ENCODE measurements at places on chromosomes 16 and 17. TPM values are rescaled to one million over a fixed set of nuclear protein-coding genes. Genes with fewer than 3 reads are reported as not detected.

DGKE gene
- 8.6 TPM for total RNA-seq

CRISPLD2 gene
- 31.3 TPM for total RNA-seq

EPN3 gene
- total RNA-seq = 1.3 TPM

CETP gene
- 0.71 TPM for total RNA-seq

SEPTIN12 gene
- total RNA-seq = not detected

ABCA5 gene
- total RNA-seq = 76.3 TPM

PRRT2 gene
- 6.5 TPM for total RNA-seq

KRT13 gene
- 11.6 TPM for total RNA-seq

KRT31 gene
- not detected for total RNA-seq

GRCh38 chr16:78189121-78189520 lies 89.7 kb downstream of the WWOX start:
- DNase-seq = no peak

DNA sequence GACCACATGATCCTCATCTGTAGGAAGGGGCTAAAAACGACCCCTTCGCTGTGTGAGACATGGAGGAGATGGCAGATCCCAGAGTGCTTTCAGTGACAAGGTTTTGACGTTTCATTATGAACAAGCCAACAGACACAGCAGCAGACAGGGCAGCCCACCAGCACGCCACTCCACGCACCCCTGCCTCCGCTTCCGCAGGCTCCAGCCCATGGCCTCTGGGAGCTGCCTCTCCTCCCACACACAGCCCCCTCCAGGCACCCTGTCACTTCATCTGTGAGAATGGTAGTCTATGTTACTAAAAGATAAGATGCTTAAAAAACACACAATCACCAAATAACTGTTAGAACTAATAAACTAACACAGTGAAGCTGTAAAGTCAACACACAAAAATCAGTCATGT lies 12.3 kb upstream of the ADCY7 start:
- DNase-seq = no peak

DNA sequence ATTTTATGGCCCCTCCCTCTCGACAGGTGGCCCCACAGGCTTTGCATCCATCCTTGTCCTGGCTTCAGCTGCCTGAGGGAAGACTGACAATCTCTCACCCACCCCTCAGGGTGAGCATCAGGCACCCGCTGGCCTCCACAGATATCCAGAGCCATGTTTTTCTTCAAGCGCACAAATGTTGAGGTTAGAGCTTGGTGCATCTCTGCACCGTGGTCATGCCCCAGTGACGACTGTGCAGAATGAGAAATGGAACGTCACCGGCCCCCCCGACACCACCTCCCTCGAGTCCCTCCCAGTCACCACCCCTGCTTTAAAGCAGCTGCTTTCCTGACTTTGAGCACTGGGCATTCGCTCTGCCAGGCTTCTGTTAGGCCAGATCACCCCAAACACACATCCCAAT lies 19.8 kb upstream of the TIMP2 start:
- DNase-seq = no peak

- DNase-seq = no peak
Measured at GRCh38 chr17:74824961-74825627, 34.6 kb downstream of the GRIN2C start.

GRCh38 chr16:54326266-54326662 lies 39.7 kb upstream of the IRX3 start:
- no peak for DNase-seq

DNA sequence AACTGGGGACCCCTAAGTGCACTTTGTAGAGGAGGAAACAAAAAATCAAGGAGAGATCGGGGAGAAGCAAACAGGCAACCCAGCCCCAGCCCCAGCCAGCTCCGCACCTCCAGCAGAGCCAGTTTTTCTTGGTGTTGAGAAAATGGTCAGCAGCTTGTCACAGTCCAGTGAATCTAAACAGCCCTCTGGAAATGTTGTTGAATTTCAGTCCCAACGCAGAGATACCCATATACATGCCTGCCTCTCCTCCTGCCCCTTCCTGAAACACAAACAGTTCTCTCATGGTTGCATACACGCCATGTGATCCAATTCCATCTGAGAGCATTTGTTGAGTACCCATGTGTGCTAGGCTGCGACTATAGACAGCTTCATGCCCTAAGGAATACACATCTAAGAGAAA lies 42.4 kb upstream of the LHX1 start:
- DNase-seq = no peak

DNA sequence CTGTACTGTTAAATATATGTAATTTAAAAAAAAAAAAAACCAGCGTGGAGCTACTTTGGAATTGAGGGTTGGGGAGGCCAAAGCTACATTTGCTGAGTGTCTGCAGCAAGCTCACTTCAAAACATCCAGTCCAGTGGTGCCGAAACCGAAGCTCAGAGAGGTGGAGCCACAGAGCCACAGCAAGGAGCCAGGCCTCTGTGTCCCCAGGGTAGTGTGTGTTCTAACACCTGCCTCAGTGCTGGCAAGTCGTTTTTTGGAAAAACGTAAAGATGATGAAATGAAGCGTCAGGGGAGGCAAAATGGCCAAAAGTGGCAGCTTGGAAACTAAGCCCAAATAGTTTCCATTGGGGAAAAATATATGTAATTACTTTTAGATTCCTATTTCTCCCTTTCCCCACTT lies 36.1 kb upstream of the MRC2 start:
- DNase-seq = no peak

DNA sequence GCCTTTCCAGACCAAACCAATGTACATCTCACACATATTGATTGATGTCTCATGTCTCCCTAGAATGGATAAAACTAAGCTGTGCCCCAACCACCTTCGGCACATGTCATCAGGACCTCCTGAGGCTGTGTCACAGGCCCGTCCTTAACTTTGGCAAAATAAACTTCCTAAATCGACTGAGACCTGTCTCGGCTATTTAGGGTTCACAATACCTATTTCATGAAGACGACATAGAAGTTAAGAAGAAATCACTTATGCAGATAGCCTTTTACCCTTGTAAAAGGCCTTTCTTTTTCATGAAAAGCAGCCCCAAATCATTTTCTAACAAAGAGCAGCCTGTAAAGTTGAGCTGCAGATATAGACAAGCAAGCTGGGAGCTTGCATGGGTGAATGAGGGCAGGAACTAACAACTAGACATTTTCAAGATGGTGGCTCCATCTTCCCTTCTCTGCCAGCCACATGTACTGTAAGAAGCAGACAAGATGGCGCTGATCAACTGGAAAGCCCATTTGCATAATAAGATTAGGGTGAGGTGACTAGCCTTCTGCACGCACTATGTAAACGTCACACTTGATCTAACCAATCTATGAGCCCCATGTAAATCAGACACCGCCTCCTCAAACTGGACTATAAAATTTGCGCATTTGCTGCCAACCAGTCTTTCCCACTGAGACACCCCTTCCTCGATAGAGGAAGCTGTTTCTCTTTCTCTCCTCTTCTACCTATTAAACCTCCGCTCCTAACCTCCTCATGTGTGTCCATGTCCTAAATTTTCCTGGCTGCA lies 4.7 kb upstream of the KDM8 start:
- no peak for DNase-seq

- no peak for DNase-seq
Measured at GRCh38 chr16:75279305-75279704, 27.9 kb upstream of the BCAR1 start.

- DNase-seq = peak; percentile 72
Measured at GRCh38 chr16:84970447-84971127, 40.7 kb downstream of the ZDHHC7 start.

GRCh38 chr16:6611535-6611934 lies 721.1 kb upstream of the RBFOX1 start:
- no peak for DNase-seq

- no peak for DNase-seq
Measured at GRCh38 chr16:89446136-89446974, 44.0 kb downstream of the ANKRD11 start.

DNA sequence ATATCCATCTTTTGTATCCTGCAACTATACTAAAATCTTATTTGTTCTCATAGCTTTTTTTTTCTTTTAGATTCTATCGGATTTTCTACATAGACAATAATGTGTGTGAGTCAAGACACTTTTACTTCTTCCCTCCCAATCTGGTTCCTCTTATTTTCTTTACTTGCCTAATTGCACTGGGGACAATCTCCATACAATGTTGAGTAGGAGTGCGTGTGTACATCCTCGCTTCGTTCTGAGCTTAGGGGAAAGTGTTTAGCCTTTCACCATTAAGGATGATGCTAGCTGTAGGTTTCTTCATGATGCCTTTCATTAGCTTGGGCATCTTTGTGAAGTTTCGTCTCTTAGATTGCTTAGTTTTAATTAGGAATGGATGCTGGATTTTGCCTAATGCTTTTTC lies 2.9 kb downstream of the SPATA32 start:
- DNase-seq = no peak

DNA sequence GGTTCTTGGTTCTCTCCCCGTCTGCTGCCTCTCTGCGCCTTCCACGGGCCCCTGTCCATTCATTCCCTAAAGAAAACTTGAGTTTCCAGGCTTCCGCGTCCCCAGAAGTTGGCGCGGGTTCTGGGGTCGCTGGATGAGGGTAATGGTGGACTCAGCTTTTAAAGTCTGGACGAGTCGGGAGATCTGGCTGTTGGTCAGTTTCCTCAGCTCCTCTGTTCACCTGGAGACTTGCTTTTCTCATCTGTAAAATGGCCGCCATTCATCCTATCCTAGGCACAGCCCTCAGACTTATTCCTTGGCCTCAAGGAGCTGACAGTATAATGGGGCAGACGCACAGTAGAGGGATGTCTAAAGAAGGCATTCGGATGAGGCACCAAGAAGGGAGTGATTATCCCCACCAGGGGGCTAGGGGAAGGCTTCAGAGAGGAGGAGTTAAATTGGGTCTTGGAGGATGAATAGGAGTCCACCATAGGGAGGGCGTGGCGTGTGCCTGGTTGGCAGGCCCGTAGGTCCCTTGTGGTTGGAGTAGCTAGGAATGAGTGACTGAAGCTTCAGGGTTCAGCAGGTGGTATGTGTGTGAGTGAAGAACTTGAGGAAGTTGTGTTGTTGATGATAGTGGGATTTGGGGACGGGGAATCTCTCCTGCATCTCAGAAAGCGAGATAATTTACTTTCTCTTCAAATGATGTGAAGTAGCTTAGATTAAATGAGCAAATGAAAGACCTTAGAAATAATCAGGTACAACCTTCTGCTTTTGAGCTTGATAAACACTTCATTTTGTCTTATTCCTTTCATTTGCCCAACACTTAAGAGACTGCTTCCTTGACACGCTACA lies 652 bp downstream of the VPS35L start:
- DNase-seq = peak; percentile 28

DNA sequence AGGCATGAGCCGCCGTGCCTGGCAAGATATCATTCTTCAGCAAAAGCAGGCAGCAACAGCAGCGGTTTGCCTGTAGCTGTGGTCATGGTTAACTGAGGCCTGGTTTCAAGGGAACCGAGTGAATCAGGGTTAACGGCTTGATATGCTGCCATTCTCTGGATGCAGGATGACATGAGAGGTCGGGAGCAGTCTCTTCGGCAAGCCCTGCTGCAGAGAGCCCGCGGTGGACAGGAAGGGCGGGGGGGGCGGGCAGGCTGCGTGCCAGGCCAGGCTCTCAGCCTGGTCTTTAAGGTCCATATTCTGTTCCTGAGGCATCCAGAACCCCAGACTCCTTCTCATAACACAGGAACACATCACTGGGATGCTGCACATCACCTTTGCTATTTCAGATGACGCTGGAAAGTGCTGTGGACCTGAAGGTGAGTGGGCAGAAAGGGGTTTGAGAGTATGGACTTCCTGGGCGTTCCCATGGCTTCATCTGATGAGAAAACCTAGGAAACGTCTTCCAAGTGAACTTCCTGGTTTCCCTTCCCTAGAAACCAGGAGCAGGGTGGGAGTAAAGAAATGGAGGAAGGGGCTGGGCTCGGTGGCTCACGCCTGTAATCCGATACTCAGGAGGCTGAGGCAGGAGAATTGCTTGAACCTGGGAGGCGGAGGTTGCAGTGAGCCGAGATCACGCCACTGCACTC lies 165.6 kb upstream of the RPH3AL start:
- DNase-seq = no peak

GRCh38 chr16:24308200-24308599 lies 52.1 kb downstream of the CACNG3 start:
- no peak for DNase-seq

- no peak for DNase-seq
Measured at GRCh38 chr17:17668775-17669579, 12.3 kb upstream of the RAI1 start.

GRCh38 chr17:72737151-72737690 lies 355.3 kb downstream of the SLC39A11 start:
- no peak for DNase-seq

- DNase-seq = no peak
Measured at GRCh38 chr17:7282752-7283321, 1.3 kb downstream of the SLC2A4 start.

DNA sequence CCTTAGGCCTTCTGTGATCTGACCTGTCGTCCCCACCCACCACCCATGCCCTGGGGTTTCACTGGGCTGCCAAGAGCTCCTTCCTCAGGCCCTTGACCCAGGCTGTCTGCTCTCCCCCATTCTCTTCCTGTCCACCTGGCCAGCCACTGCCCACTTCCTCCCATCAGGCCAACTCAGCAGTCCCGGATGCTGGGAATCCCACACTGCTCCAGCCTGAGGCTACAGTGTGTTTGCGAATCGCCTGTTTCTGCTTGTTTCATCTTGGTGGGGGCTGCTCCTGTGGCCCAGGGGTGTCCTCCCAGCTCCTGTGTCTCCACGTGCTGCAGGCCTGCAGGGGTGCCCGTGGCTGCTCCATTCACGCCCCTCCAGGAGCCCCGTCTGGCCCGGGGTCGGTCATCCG lies 839 bp upstream of the METRN start:
- DNase-seq = no peak

DNA sequence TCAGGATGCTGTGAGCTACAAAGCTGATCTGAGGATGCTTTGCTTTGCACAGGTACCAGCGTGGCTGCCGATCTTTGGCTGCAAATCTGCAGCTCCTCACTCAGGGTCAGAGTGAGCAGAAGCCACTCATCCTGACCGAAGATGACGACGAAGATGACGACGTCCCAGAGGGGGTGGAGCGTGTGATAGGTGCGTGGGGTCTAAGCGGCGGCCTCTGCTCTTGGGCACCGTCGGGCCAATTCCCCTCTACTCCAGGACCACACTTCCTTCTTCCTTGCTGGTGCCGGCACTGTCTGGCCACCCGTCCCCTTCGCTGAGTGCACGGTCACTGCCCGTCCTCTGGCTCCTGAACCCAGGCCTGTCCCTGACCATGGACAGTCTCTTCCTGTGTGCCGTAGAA lies 34.0 kb downstream of the ZNF750 start:
- DNase-seq = no peak

DNA sequence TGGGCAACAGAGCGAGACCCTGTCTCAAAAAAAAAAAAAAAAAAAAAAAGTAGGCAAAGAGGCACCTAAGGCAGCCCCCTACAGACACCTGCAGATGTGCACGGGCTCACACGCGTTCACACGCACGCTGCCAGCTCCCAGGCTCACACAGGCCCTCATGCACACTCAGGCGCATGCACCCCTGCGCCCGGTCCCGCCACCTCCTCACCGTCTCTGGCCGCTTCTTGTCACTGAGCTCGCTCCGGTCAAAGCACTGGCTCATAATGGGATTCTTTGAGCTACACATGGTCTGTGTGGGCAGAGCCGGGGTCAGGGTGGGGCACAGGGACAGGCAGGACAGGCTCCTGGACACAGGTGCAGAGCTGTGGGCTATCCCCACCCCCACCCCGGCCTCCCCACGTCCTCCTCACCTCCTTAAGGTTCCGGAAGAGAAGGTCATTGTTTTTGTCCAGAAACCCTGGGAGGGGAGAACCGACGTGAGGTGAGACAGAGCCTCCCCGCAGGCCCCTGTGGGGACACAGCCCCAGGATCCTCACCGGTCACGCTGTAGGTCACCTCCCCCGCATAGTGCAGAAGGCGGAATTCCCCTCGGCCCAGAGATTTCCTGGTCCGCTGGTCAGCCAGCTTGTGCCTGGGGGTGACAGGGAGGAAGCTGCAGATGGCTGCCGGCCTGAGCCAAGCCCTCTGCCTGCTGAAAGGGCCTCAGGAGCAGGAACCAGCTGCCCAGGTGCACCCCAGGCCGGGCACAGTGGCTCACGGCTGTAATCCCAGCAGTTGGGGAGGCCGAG lies 17.9 kb downstream of the MYO1C start:
- no peak for DNase-seq

Measured in lung (tissue), 17 donors.